ENCODE measurements at places on chromosomes 16 and 17.

DNA sequence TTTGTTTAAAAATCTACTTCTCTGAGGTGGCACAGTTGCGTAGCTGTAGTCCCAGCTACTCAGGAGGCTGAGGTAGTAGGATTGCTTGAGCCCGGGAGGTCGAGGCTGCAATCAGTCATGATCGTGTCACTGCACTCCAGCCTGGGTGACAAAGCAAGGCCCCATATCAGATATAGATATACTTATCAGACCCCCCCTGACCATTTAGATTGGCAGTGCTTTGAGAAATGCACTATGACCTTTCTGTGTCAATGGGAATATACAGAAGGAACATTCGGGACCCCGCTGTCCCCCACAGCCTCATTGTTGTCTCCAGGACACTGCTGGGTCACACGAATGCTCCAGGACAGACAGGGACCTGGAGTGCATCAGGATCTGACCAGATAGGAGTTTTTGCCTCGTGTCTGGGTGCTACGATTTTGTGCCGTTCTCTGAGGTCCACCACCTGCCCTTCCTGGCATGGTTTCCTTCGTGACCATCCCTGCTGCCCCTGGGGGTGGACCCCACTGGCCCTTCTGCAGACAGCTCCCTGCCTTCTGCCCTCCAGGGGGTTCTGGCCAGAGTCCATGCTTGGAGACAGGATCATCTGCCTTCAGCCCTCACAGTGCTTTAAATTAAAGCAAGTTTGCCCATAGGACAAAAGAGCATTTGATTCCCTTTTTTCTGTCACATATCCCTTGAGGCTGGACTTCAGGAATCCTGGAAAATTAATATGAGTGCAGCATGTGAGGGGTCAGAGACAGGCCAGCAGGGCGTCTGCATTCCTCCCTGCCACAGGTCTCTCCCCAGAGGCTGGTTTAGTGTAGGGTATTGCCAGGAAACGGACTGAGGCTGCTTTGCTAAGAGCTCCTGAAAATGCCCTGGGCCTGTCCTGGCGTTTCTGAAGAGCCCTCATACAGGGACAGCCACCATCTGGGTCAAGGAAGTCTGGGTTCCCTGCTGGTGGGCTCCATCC, 19.3 kb downstream of the PLD6 start:
- DNase-seq, result no peak

- no peak for DNase-seq
Observed at GRCh38 chr16:19003935-19004334, 20.2 kb downstream of the TMC7 start.

DNA sequence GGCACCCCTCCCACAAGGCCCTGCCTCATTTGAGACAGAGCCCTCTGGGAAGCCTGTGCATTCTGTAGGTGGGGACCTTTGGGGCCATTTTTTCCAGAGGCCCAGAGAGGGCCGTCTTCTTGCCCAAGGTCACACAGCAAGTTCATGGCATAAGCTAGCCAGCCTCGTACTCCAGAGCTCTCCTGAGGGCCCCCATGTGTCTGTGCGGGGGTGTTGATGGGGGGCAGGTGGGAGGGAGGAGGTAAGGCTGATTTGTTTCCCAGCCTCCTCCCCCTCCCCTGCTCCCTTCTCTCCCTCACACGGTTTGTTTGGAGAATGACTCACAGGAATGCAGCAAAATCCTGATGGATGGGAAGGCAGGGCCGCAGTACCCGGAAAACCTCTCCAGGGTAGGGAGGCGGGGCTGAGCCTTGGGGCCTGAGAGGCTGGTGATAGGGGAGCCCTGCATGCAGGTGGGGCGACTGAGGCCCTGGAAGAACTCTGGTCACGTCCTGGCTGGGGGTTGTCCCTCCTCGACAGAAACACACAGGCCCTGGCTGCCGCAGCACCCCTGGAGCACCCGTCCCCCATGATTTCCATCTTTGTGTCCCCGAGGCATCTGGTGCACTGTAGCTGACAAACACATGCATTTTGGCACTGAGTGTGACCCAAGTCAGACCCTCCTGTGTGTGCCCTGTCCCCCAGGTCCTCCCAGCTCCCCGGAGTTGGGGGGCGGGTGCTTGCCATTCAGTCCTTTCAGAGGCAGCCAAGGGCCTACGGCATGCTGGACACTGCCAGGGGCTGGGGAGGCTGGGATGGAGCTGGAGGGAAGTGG, 29.7 kb downstream of the RAI1 start:
- DNase-seq, result no peak

DNA sequence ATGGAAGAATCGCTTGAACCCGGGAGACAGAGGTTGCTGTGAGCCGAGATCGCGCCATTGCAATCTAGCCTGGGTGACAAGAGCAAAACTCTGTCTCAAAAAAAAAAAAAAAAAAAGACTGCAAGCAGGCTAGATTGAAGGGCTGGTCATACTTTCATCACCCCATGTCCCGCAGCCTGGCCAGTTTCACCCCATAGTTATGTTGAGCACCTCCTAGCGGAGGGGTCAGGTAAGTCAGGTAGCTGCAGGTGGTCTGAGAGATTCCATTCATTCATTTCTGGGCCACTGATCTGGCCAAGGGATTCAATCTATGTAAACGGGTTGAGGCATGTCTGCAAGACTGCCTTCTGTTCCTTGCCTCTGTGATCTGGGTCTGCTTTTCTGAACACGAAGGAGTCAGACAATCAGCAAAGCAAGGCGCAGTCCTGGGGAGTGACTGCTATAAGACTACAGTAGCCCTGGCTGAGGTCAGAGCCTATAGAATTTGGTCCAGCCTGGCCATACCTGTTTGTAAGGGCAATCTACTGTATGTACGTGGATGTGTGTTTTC, 23.6 kb upstream of the BPTF start:
- no peak for DNase-seq

- DNase-seq, result no peak
Observed at GRCh38 chr17:67210915-67211314, 34.1 kb downstream of the HELZ start.

DNA sequence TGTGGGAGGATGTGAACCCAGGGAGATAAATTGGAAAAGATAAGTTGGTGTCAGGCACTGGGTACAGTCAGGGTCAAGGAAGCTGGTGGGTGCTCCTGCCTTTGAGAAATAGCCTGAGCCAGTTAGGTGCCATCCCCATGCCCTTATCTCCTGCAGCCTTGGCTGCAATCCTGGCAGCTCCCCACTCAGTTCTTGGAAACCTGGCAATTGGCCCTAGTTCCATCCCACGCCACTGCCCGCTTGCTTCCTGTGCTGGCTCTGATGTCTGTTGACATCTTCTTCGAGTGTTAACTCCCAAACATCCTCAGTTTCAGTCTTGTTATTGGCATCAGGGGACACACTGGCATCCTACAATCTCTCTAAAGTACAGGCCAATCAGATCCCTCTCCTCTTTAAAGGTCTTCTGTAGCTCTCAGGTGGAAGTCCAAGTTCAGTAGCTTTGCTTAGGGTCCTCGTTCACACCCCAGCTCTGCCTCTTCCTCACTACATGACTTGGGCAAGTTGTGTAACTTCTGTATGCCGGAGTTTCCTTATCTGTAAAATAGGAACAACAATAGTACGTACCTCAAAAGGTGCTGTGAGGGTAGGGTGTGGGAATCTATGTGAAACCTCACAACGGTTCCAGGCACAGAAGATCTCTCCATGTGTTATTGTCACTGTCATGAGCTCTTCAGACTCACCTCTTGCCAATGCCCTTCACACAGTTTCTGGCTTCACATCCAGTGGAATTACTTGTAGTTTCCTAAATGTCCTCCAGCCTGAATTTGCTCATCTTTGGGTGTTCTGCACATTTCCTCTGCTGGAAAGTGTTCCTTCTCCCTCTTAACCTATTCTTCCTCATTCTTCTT, 13.5 kb upstream of the PRKAR1A start:
- DNase-seq, result no peak

- DNase-seq, result no peak
Observed at GRCh38 chr16:21264571-21265036, 13.5 kb downstream of the CRYM start.

Measured in stimulated activated CD8-positive, alpha-beta memory T cell treated with anti-CD3 and anti-CD28 coated beads, Interleukin-7, amount 100 ng/mL, for 1 hour (primary cell).